ENCODE measurements at places on chromosomes 11 and 22.

DNA sequence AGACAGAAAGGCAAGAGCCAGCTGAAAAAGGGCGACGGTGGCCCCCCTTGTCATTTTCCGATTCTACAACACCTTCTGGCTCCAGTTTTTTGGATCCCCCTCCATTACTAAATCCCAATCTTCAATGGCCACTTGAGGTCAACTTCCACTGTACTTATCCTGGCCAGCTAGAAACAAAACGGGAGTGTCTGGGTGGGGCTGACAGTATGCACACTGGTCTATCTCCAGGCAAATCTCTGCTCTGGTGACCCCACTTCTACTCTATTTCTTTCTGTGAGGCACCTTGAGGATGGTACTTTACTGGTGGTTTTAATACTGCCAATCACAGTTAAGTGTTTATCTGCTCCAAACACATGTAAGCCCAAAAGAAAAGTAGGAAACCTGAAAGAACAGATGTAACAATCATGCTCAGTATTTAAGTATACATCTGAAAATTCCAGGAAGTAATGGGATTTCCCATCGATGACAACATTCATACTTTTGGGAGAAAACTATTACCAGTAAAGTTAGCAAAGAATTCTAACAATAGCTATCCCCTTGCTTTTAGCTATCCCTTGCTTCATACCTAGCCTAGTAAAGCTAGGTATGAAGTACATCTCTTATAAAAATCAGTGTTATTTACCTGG, 16.0 kb downstream of the CDON start:
- DNase-seq: no peak

GRCh38 chr11:65862941-65863888, 3.0 kb downstream of the MUS81 start:
- DNase-seq: no peak

DNA sequence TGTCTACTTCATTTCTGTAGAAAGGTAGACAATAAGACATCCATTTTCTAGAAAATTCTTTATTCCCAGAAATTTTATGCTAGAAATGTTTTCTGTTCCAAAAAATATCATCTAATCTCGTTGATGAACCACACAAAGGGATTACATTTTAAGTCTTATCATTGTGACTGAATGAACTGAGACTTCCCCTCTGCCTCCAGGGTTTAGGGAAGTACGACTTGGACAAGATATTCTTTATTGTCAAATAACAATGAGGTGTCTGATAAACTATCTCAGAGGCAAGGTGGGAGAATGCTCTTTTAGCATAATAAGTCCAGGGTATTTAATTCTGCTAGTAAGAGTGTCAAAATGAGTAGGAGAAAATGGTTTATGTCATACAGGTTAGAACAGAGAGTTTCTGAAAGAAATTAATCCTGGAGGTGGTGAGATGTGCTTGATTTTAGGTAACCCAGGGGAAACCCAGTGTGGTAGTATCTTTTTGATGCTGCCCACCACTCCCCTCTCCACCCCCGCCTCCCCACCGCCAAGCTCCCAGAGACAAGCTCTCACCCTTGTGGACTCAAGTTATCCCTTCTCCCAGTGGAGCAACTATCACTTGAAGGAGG, 100.6 kb downstream of the CD44 start:
- DNase-seq: no peak

GRCh38 chr11:20064961-20065405, 95.3 kb downstream of the DBX1 start:
- DNase-seq: no peak

DNA sequence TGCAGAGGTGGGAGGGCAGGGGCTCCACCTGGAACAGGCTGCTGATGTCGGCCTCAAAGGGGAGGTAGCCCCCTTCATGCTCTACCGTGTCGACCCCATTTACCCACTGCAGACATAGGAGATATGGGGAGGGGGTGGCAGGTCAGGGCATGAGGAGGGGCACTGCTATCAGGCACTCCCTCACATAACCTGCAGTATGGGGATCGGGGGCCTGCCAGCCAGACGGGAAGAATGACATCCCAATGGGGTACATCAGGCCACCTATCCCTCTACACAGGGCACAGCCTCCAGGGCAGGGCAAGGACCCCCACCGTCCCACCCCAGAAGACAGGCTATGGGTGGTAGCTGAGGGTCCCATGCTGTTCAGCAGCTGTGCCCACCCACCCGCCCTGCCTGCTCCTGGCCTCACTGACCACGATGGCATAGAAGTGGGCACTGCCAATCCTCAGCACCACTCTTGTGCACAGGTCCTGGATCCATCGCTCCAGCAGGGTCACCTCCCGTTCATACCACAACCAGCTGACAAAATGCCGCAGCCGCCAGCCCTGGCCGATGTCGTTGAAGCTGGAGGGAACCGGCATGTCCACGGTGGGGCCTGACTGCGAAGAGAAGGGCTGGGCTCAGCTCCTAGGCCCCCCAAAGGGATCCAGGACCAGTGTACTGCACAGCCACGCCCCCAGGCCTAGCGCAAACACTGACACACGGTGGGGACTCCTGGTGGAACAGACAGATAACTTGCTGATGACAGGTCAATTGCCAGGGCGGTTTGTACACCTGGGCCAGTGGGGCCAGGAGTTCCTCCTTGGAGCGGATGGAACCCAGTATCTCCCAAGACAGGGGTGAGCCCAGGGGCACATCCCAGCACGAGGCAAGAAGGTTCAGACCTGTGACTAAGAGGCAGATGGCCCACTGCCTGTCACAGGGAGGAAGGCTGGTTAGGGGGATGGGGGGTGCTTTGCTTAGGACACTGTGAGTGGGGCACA, 24.1 kb downstream of the RGL4 start:
- no peak for DNase-seq

GRCh38 chr11:73072935-73073481, 69.1 kb downstream of the FCHSD2 start:
- DNase-seq: no peak

DNA sequence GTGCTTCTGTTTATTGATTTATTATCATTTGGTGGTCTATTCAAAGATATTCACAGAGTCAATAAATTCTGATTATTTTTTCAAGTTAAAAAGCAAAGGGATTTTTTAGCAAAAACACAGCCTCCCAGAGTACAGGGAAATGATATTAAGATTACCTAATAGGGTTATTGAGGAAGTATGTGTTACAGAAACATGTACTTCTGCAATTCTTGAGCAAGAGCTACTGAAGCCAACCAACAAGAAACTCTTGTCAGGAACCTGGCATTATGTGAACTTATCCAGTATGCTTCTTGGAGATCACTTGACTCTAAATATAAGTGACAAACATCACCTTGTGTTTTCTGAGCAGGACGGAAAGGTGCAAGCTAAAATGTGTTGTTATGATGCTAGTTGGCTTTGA, 42.0 kb upstream of the CARD18 start:
- peak; percentile 33 for DNase-seq

DNA sequence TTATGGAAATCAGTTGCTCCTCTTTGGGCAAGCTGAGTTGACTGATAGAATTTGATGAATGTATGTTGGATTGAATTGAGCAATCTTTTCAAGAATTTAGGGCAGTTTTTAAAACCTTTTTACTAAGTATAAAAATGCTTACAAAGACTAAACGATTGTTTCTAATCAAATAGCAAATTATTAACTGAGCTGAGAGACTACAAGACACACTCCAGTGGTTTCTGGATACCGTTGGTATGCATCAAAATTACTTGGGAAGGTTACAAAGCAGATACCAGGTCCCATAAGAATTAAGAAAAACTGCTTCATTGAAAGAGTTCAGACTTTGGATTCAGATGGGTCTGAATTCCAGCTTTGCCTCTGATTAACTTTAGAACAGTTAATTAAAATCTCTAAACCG, 721.4 kb downstream of the FAM181B start:
- no peak for DNase-seq

DNA sequence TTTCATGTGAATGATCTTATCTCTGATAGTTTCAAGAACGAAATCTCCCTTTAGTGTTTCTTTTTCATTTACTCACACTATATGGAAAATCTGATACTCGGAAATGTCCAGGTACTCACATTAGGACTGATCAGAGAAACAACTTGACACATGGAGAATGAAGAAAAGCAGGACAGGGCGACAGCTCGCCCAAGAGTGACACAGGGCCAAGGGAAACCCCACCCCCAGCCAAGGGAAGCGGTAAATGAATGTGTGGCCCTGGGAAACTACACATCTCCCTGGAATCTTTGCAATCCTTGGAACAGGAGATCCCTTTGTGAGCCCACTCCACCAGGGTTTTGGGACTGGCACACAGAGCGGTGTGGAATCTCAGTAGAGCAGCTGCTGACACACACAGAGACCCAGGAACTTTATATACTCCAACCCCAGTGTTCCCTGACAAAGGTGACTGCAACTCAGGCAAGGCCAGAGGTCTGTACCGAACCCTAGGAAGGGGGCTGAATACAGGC, 303.7 kb upstream of the ARHGAP42 start:
- no peak for DNase-seq

DNA sequence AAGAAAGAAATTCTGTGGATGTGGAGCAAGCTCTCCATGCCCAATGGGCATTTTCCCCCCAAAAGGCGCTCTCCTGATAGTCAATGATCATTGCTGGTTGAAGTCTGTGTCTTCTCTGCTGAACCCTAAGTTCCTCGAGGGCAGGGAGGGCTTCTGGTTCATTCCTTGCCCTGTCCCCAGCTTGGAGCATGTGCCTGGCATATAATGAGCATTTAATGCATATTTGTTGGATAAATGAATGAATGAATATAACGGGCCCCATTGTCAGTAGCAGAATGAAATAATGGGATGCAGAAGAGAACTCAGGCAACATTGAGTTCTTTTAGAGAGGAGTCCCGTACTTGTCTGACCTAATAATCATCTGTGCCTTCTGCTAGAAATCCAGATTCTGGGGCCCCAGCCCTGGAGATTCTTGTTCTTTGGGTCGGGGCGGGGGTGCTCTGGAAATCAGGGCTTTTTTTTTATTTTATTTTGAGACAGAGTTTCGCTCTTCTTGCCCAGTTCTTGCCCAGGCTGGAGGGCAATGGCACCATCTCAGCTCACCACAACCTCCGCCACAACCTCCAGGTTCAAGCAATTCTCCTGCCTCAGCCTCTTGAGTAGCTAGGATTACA, 64.4 kb downstream of the CD82 start:
- no peak for DNase-seq

- DNase-seq: no peak
Observed at GRCh38 chr22:17268501-17269223, 49.4 kb upstream of the ADA2 start.

GRCh38 chr22:35437049-35437448, 37.1 kb downstream of the MCM5 start:
- no peak for DNase-seq

DNA sequence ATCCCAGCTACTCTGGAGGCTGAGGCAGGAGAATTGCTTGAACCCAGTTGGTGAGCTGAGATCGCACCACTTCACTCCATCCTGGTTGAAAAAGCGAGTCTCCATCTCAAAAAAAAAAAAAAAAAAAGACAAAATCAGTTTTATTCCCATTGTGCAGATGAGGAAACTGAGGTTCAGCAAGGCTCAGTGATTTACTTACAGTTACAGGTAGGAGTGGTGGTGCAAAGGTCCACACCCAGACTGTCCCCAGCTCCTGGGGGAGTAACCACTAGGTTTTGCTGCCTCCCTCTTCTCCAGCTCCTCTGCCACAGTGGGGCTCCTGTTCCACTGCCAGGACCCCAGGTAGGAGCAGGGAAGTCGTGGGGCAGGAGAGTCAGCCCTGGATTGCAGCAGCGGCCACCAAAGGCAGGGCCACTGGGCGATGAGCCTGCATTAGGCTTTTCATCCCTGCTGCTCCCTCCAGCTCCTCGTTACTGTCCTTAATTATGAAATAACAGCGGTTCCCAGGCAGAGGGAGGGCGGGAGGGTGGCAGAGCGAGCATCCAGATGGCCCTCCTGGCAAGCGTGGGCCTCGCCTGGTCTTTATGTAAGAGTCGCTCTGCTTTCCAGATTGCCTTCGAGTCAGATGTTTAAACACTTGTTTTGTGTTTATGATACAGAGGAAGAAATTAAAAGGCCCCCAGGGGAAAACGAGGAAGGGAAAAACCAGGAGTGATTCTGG, 15.5 kb upstream of the RASD2 start:
- no peak for DNase-seq

DNA sequence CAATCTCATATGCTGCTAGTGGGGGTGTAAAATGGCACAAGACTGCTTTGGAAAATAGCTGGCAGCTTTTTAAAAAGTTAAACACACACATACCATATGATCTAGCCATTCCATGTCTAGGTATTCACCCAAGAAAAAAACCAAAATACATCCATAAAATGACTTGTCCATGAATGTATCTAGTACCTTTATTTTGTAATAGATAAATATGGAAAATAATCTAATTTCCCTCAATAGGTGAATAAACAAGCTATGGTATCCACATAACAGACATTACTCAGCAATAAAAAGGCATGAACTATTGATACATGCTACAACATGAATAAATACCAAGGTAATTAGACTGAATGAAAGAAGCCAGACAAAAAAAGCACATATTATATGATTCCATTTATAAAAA, 22.9 kb downstream of the RNF141 start:
- no peak for DNase-seq

GRCh38 chr22:19905347-19906276, 36.0 kb upstream of the COMT start:
- DNase-seq: no peak

- DNase-seq: no peak
Observed at GRCh38 chr22:33105501-33105911, 47.3 kb upstream of the SYN3 start.

DNA sequence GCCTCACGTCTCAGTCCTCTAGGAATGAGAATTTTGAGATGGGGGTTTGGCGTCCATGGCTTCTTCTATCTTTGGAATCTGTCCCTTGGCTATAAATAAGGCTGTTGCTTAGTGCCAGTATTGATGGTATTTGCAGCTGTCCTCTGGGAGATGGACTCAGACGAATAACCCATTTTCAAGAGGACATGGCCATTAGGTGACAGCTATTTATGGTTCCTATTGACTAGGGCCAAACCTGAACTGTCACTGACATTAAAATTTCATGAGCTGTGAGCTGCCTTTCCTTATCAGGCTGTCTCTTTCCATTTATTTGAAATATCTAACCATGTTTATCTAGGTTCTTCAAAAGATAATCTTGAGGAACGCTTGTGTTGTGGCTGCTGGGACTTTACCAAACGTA, 92.7 kb downstream of the NAV2 start:
- no peak for DNase-seq

GRCh38 chr11:70066628-70067027, 11.5 kb upstream of the ANO1 start:
- no peak for DNase-seq

DNA sequence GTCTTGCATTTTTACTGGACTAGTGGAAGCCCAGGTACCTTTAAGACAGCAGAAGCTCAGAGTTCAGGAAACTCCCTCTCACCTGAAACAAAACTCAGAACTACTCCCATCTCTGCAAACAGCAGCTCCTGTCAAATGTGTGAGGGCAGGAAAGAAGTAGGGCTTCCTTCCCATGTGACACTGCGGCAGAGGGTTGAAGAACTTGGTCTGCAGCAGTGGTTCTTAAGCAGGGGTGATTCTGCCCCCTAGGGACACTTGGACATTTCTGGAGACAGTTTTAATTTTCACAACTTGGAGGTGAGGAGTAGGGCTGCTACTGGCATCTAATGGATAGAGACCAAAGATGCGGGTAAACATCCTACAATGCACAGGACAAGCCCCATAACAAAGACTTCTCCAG, 63.4 kb downstream of the RCN1 start:
- no peak for DNase-seq

GRCh38 chr11:28133146-28133545, 25.0 kb downstream of the METTL15 start:
- no peak for DNase-seq
